ENCODE measurements at places on chromosomes 2 and 18.

DNA sequence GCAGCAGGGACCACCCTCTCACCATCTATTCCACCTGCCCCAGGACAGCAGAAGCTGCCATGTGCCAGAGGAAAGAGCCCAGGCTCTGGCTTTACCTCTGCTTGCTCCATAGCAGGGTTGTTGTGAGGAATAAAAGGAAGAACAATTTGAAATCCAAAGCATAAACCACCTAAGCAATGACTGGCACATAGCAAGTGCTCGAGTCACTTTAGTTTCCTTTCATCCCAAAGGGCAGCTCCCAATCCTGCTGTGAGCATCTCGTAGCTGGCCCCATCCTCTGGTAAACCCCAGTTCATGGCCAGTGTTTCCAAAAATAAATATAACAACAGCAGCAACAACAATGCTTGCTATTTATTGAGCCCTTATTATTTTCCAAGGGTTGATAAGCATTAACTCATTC lies 923.5 kb downstream of the EPHA4 start:
- DNase-seq = no peak

GRCh38 chr2:239805414-239805813 lies 219.7 kb downstream of the NDUFA10 start:
- no peak for DNase-seq

DNA sequence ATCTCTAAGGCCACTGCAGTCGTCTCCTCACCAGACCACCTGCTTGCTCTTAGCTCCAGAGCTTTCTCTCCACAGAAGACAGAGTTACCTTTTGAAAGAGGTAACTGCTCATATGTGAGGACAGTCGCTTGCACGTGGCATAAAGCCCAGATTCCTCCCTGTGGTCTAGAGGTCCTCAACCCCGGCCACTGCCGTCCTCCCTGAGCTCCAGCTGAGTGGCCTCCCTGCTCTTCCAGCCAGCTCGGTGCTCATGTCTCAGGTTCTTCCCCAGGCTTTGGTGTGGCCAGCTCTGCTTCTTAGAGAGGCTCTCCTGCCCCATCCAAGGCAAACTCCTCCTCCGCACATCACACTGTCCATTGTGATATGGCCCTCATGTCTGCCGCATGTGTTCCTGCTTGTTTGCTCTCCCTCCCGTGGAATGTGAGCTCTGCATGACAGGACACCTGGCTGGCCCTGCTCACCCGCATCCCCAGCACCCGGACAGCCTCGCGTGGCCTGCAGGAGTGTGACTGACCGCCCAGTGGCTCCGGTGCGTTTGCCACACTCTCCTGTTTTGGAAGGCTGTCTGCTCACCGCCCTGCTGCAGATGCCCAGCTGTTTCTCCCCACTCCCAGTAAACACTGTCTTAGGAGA lies 91.5 kb upstream of the LDLRAD4 start:
- DNase-seq = no peak

- no peak for DNase-seq
Observed at GRCh38 chr2:233412405-233412804, 58.1 kb downstream of the DGKD start.

- DNase-seq = no peak
Observed at GRCh38 chr2:119469131-119469530, 37.5 kb downstream of the TMEM37 start.

DNA sequence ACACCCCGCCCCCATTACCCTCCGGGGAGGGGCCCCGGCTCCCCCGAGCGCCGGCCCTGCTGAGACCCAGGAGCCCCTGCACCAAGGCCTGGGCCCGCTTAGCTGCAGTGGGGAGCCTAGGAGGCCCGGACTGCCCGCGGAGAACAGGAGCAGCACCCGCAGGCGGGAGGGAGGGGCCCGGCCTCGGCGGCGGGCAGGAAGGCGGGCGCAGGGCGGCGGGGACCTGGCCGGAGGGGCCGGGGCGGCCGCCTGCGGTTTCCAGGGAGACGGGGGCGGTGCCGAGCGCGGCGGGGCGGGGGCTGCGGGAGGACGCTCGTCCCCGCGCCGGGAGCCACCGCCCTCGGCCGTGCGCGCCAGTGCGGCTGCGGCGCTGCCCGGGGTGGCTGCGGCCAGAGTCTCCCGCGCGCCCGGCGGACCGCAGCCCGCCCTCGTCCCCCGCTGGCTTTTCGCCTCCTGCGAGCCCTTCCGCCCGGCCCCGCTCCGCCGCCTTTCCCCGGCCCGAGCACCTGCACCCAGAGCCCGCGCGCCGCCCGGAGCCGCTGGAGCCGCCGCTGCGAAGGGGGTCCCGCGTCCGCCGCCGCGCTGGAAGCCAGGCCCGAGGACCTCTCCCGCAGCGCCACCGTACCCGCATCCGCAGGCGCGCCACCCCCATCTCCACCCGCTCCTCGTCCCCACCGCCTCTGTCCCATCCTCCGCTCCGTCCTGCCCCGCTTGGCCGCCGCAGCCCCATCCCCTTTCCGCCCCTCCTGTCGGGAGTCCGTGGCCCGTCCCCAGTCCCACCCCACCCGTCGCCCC lies 17.2 kb downstream of the GPC1 start:
- peak; percentile 98 for DNase-seq

DNA sequence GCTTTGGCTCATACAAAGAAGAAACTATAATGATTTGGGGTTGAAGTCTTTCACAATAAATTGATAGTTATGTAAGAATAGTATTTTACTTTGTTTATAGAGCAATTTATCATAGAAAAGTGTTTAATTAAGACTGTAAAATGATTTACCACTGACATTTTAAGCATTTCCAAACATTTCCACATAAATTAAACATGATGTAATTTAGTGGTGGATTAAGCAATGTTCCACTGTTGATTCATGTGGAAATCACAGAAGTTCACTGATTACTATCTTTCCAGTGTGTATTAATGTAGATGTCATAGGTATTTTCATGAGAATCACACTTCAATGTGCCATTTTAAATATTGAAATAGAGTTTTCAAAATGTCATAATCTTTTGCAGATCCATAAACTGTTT lies 40.1 kb upstream of the GRB14 start:
- no peak for DNase-seq

GRCh38 chr18:74284980-74285355 lies 6.8 kb downstream of the CYB5A start:
- DNase-seq = no peak

DNA sequence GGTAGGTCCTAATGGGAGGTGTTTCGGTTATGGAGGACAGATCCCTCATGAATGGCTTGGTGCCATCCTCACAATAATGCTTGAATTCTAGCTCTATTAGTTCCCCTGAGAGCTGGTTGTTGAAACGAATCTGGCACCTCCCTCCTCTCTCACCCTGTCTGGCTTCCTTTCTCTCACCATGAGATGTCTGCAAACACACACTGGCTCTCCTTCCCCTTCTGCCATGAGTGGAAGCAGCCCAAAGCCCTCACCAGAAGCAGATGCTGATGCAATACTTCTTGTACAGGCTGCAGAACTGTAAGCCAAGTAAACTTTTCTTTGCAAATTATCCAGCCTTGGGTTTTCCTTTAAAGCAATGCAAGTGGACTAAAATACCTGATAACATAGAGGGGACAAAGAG lies 86.6 kb downstream of the RND3 start:
- DNase-seq = no peak

DNA sequence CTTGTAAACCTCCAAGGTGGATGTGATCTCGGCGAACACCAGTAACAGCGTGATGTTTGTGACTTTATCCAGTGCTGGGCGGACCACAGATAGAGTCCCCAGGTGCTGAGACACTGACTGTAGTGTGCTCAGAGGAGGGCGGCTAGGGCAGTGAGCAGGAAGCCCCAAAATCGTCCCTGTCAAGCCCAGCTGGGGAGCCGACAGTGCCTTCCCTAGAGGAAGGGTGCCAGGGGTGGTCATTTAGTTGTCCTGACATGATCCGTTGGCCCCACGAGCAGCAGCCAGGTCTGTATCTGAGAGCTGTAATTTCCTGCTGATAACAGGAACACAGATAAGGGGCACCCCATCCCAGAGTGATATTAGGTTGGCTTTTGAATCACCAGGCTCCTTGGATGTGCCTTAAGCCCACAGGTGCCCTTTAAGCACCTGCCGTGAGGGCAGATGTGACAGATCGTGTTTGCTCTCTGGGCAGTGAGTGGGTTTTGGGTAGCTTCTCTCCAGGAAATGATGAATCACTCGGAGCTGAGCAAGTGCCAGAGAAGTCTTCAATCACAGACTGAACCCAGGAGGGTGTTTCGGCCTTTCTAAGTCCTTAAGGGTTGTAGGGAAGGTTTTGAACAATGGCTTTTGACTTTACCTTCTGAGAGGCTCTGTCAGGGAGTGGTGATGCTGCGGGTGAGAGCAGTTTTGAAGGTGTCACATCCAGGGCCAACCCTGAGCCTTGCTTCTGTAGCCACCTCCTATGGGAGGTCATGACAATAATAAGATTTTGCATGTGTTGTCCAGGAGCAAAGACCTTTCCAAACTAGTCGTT lies 7.7 kb downstream of the LPIN1 start:
- peak; percentile 77 for DNase-seq

- no peak for DNase-seq
Observed at GRCh38 chr2:44498551-44498950, 136.8 kb downstream of the CAMKMT start.

DNA sequence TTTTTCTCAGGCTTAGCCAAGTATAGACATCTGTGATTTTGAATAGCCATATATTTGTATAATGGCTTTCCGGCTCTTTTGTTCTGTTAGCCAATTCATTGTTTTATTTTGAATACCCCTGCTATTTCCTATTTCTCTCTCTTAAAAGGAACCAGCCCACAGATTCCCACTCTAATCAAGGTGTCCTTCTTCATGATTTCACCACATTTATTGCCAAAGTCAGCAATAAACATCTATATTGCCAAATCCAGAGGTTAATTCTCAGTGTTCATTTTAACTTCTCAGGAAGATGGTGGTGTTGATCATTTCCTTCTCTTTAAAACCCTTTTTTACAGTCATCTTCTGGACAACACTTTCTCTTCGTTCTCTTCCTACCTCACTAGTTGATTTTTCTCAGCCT lies 13.1 kb upstream of the ITPRID2 start:
- DNase-seq = no peak

GRCh38 chr18:36309436-36310391 lies 12.2 kb downstream of the FHOD3 start:
- DNase-seq = peak; percentile 73

- DNase-seq = no peak
Observed at GRCh38 chr2:12507295-12507694, 209.4 kb upstream of the TRIB2 start.

DNA sequence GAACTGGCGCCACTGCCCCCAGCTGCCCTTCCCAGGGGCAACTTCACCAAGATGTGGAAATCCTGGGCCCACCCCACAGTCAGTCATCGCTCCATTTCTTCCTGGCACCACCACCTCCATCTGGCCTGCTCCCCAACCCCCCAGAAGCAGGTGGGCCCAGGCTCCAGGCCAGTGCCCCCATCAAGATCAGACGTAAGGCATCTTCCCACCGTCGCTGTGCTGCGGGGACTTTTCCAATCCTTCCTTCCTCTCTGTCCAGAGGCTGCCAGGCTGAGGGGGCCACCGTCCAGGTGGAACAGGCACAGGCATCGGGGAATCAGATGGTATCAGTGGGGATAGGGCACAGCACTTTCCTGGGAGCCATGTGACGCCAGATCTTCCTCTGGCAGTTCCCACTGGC lies 8.1 kb downstream of the PRLH start:
- no peak for DNase-seq

GRCh38 chr2:177599139-177599688 lies 206.6 kb downstream of the AGPS start:
- no peak for DNase-seq

GRCh38 chr18:50788284-50788683 lies 31.5 kb downstream of the MRO start:
- no peak for DNase-seq

DNA sequence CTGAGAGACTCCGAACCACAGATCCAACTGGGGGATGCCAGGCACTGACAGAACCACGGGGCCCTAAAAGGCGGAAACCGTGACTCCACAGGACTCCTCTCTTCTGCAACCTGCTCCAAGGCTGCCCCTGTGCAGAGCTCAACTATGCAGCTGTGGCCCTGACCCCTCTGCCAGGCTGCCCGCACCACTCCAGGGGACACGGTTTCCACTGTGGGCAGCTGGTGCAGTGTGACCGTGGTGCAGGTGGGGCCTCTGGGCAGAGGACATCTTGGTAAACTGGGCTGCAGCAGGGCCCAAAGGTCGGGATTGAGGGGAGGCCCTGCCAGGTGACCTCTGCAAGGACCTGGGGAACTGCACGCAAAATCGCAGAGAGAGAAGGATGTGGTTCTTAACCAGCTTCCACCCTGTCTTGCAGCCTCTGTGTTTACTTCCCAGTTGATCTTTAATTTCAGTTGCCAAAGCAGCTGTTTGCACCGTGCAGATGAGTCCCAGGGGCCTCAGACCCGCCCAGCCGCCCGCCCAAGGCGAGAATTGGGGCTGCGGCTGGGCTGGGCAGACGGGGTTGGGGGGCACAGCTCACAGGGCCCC lies 104.6 kb upstream of the CTDP1 start:
- DNase-seq = no peak

DNA sequence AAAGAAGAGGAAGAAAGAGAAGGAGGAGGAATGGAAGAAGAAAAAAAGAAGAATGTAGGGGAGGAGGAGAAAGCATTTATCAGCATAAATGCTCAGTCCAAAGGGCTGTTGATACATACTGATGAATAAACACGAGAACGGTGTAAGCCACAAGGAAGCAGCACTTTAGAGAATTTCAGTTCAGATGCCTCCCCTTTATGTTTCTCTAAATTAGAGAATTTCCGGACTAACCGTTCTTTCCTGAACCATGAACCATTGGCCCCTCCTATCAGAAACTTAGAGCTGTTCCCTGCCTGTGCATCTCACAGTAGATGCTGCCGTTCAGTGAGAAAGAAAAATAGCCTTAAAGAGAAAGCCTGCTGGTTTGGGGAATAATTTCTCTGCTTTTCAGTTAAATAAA lies 49.2 kb upstream of the TUBA3D start:
- DNase-seq = no peak

DNA sequence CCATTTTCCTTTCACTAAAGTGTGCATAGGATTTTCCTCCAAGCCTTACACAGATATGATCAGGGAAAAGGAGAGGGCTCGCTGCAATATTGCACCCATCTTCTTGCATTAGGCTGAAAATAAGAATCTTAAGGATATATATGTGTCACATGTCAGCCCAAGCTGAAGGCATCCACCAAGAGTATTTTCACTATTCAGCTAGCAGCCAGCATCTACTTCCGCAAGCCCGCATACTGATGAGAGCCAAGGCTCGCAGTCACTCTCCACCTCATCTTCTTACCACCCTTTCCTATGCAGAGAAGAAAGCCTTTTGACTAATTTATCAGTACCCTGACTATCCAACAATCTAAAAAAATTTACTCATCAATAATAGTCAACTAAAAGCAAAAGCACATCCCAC lies 6.1 kb downstream of the TMEM163 start:
- no peak for DNase-seq

- no peak for DNase-seq
Observed at GRCh38 chr2:191180276-191180675, 29.5 kb upstream of the STAT4 start.

GRCh38 chr2:208072250-208072892 lies 47.0 kb upstream of the PLEKHM3 start:
- peak; percentile 71 for DNase-seq

DNA sequence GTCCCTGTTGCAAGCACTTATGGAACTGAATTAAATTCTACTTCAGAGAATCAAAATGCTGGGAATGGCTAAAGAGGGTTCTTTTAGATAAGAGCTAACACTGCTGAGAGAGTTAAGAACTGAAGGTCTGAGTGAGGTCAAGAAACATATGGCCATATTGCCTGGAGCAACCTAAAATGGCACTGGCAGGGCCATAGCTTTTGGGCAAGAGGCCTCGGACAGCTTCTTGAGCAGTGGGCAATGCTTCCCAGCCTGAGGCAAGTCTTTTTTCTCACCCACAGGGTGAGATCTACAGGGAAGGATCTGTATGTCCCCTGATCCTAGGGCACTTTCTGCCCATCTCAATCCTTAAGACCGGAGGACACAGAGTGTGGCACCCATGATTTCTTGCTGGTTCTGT lies 244.6 kb upstream of the NT5C1B start:
- no peak for DNase-seq
